HepG2 (cell line): ENCODE measurements at places on chromosomes 16 and 17.

GRCh38 chr16:84061236-84061819 is 18.7 kb upstream of the SLC38A8 start:
- no peak for DNase-seq

GRCh38 chr16:88473666-88474534 is 20.8 kb downstream of the ZFPM1 start:
- DNase-seq = no peak

- DNase-seq = peak; percentile 7
Observed at GRCh38 chr17:69609473-69610305, 195.2 kb downstream of the MAP2K6 start.

DNA sequence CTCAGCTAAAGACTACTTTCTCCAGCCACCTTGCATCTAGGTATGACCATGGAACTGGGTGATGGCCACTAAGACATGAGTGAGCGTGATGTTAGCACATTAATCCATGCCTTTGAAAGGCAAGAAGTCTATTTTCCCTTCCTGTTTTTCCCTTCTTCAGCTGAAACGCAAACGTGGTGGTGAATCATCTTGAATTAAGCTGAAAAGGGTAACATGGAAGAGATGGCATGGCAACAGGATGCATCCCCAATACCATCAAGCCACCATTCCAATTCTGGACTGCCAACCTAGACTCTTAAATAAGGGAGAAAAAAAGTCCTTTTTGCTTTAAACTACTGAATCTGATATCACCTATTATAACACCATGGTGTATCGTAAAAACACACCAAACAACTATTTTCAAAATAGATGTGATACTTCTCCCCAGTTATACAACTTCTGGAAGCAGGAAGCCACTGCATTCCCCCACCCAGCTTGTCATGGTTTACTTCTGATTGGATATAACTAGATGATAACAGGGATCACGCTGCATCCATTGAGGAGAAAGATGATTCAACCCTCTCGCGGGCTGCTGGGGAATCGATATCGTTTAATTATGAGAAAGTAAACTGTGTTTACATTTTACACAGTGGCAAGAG is 368.6 kb downstream of the CDH13 start:
- DNase-seq = no peak

- DNase-seq = no peak
Observed at GRCh38 chr17:37158290-37158689, 209.5 kb downstream of the AATF start.

DNA sequence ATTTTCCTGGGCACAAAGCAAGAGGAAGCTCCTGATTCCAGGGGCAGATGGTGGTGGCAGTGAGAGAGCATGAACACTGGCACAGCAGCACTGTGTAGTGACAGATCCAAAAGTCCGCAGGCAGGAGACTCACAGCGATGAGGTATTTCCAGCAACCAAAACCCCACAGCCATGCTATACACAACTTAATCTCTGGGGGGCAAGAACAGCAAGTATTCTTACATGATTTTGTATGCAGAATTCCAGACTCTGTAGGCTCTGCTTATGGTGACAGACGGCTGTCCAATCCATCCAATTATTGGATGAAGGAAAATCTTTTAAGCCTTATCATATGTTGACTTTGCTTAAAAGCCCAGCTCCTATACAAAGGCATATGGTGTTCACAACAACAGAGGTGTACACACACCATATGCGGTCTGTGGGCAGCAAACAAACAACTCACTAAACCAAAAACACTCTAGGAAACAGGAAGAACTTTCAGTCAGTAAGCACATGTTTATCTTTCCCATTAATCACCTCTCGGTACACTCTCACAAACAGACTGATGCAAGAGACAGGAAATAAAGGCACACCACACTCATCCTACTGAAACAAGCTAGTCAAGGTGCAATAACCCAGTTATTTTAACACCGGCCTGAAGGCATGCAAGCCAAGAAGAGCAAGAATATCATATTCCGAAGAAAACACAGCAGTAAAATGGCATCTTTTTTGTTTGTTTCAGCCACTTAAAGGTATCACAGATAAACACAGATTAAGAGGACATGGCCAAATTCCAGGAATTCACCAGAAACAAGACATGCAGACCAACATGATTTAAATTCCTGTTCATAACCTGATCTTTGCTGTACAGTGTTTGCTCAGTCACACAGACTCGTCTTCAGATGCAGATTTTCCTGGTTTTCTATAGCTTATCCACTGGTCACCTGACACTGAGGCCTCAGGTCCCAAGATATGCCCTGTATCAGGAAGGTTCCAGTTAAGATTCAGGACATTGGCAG is 47.8 kb downstream of the ERN1 start:
- peak; percentile 93 for DNase-seq

DNA sequence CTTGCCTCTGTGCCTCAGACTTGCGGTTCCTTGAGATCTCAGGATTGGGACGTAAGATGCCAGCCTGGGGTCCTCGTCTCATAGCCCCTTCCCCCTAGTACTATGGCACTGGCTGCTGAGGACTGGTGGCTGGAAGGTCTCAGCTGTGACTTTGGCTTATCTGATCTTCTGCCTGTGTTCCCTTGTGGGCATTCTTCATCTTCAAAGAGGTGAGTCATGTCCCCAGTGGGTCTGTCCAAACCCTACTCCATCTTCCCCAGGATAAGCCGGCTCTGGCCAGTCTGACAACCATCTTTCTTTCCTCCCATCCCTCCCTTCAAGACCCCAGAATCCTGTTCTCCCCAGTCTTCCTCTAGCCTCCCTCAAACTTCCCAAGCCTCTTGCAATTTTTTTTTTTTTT is 3.6 kb downstream of the CD19 start:
- DNase-seq = no peak

DNA sequence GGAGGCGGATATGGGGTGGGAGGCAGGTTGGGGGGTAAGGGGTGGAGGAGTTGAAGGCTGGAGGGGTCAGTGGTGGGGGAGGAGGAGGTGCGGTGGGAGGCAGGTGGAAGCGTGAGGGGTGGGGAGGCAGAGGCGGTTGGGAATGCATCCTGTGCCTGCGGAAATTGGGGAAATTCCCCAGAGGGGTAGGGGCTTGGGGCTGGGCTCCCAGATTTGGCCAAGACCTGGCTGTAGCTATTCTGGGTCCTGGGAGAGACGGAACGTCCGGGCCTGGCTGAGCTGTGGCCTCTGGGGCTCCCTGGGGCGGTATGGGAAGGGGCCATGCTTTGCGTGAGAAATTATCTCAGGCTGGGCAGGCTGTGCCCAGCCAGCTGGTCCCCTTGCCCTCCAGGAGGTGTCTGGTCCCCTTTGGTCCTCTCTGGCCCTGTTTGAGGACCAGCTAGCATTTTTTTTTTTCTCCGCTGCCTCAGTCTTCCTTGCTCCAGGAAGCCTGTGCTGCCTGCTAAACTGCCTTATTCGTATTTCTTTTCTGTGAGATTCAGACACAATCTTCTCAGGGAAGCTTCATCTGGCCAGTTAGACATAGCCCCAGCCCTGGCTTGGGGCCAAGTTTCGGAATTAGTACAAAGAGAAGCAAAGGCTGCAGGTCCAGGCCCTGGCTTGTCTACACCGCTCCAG is 7.3 kb upstream of the TRPV2 start:
- peak; percentile 51 for DNase-seq

GRCh38 chr16:1003391-1004347 is 22.1 kb downstream of the SOX8 start:
- DNase-seq = no peak

DNA sequence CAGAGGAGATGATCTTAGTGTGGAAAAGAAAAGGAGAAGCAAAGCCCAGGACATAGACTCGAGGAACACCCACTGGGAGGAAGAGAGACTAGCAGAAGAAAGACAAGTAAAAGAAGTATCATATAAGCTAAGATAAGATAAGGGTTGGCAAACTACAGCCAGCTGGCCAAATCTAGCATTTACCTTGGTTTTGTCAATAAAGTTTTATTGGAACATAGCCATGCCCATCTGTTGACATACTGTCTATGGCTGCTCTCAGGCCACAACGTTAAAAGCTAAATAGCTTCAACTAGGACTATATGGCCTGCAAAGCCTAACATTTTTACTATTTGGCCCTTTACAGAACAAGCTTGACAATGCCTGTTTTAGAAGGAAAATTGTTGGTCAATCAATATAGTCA is 166.4 kb upstream of the AXIN2 start:
- DNase-seq = no peak

DNA sequence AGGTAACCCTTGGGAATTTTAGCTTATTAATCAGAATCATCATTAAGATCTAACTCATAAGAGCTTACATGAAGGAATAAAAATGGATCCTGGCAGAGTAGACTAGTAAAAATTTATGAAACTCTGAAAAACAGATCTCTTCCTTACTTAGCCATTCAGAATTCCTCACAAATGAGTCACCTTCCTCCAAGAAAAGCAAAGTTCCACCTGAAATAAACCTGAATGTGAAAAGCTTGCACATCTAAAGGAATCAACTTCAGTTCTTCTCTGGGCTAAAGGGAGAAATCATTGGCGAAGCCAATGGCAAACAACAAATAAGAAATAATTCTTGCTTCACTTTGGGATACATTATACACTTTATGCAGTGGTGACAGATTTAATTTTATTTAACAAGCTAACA is 22.7 kb downstream of the MYO1D start:
- no peak for DNase-seq

DNA sequence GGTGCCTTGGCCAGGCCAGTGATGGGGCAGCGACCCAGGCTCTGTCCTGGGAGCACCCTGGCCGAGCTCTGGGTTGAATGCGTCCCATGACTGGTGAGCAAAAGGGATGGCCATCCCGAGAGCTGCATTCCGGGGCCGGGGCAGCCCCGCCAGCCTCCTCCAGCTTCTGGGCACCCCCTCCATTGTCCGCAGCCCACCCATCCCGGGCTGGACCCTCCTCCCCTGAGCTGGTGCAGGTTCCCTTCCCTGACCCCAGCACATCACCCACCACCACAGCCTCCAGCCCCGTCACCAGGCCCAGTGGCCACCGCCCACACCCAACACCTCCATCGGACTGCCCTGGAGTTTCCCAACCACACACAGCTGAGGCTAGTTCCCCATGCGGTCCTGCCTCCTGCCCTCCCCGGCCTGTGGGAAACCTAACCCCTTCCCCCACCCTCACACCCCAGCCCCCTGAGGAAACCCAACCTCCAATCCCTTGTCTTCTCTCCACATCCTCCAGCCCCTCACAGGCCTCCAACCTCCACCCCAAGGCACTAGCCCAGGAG is 16.2 kb upstream of the PVALEF start:
- no peak for DNase-seq
